Smooth muscle cell of the coronary artery (primary cell): ENCODE measurements at places on chromosomes 13 and 19. TPM values are rescaled to one million over a fixed set of nuclear protein-coding genes. Genes with fewer than 3 reads are reported as not detected.

Gene ACP7
- 0.23 and 0.30 TPM in 2 replicates for total RNA-seq

Gene ANKLE1
- 0.12 and 0.38 TPM in 2 replicates for total RNA-seq

Gene CEACAM21
- total RNA-seq = not detected in 2 replicates

Gene ATP8B3
- total RNA-seq = 0.82 and 2.0 TPM in 2 replicates

Gene B3GNT3
- total RNA-seq = not detected in 2 replicates

Gene NUMBL
- total RNA-seq = 21.6 and 31.6 TPM in 2 replicates
